SK-MEL-5 (cell line): ENCODE measurements at places on chromosomes 12 and 14. TPM values are rescaled to one million over a fixed set of nuclear protein-coding genes. Genes with fewer than 3 reads are reported as not detected.

Gene LTBP2
- total RNA-seq = 0.59 and 1.7 TPM in 2 replicates

Gene SVOP
- total RNA-seq = 0.05 TPM in 1 of 2 replicates, not detected in the other

Gene ITGB7
- total RNA-seq = 18.8 and 29.2 TPM in 2 replicates

Gene SRRM4
- not detected in 2 replicates for total RNA-seq

Gene GCH1
- total RNA-seq = 2.7 and 3.9 TPM in 2 replicates

Gene CFL2
- total RNA-seq = 103 and 104 TPM in 2 replicates

Gene MANSC1
- total RNA-seq = 13.6 and 14.9 TPM in 2 replicates

Gene ST8SIA1
- 29.9 and 31.4 TPM in 2 replicates for total RNA-seq

Gene OR11G2
- total RNA-seq = not detected in 2 replicates

Gene CFAP73
- not detected in 2 replicates for total RNA-seq

Gene CPNE6
- total RNA-seq = not detected in 2 replicates

Gene NTF3
- total RNA-seq = 0.37 and 0.53 TPM in 2 replicates

Gene TCTN1
- 35.6 and 55.0 TPM in 2 replicates for total RNA-seq

Gene PRB2
- not detected in 2 replicates for total RNA-seq

Gene TPH2
- total RNA-seq = not detected in 2 replicates

Gene BBOF1
- 1.8 and 4.0 TPM in 2 replicates for total RNA-seq

Gene CARMIL3
- 0.29 and 0.66 TPM in 2 replicates for total RNA-seq

Gene DAO
- total RNA-seq = not detected in 2 replicates

Gene FZD10
- total RNA-seq = not detected in 2 replicates

Gene CACNA1C
- total RNA-seq = under 0.01 and 0.05 TPM in 2 replicates

Gene KLRD1
- not detected in 2 replicates for total RNA-seq

Gene MYH6
- not detected in 2 replicates for total RNA-seq

Gene CCDC184
- 0.05 TPM in 2 replicates for total RNA-seq

Gene STAC3
- total RNA-seq = not detected in 2 replicates

Gene CRACR2A
- 9.2 and 12.6 TPM in 2 replicates for total RNA-seq

Gene DCTN2
- total RNA-seq = 86.2 and 93.8 TPM in 2 replicates

Gene LRTM2
- total RNA-seq = not detected in 2 replicates

Gene CFAP251
- 3.3 and 5.3 TPM in 2 replicates for total RNA-seq

Gene KRT86
- not detected in 2 replicates for total RNA-seq

Gene AICDA
- total RNA-seq = 0.24 and 1.1 TPM in 2 replicates

Gene SRGAP1
- total RNA-seq = 20.7 and 25.7 TPM in 2 replicates

Gene CCDC38
- 0.16 TPM in 1 of 2 replicates, not detected in the other for total RNA-seq

Gene OR11H12
- total RNA-seq = not detected in 2 replicates

Gene ADCY4
- not detected in 2 replicates for total RNA-seq

Gene INHBC
- not detected in 2 replicates for total RNA-seq

Gene MBD6
- 6.6 and 6.8 TPM in 2 replicates for total RNA-seq

Gene DCN
- total RNA-seq = 30.7 and 40.0 TPM in 2 replicates

Gene LHX5
- 0.03 TPM in 1 of 2 replicates, not detected in the other for total RNA-seq

Gene ANO2
- total RNA-seq = 0.43 and 0.71 TPM in 2 replicates

Gene SERPINA12
- total RNA-seq = not detected in 2 replicates

Gene TAS2R7
- total RNA-seq = not detected in 2 replicates

Gene RNASE3
- total RNA-seq = not detected in 2 replicates

Gene RAD9B
- 0.45 and 0.61 TPM in 2 replicates for total RNA-seq

Gene TAS2R13
- 0.18 TPM in 1 of 2 replicates, not detected in the other for total RNA-seq

Gene MYH7
- 0.05 TPM in 1 of 2 replicates, not detected in the other for total RNA-seq
